Breast epithelium (tissue), 4 donors: ENCODE measurements at places on chromosomes 3 and 15.

DNA sequence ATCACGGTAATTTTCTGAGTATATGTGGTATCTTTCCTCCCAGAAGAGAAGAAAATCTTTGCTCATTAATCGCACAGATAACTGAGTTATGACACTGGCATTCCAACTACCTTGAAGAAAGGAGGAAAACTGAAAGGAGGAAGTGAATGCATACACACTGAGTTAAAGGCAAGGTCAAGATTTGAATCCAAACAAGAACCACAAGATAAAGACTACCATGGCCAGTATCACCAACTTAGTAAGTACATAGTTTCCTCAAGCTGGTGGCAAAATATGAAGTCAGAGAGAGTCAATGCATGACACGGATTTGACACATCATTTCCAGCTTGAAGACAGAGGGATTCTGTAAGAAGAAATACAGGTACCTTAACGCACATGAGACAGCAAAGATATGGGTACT, 287.5 kb downstream of the ULK4 start:
- no peaks in the 10 kb centered on the region for H3K27me3 ChIP-seq
- no peak for DNase-seq
- no peak overlapping the region for H3K4me3 ChIP-seq
- H3K27ac ChIP-seq = no peak overlapping the region
- no peaks in the 10 kb centered on the region for H3K4me1 ChIP-seq

- H3K27ac ChIP-seq = no peak overlapping the region
- no peak overlapping the region for H3K4me3 ChIP-seq
- no peaks in the 10 kb centered on the region for H3K36me3 ChIP-seq
- DNase-seq = no peak
Observed at GRCh38 chr3:105157766-105158085, 209.0 kb upstream of the ALCAM start.

- H3K36me3 ChIP-seq = no peaks in the 10 kb centered on the region
- H3K27me3 ChIP-seq = no peaks in the 10 kb centered on the region
- H3K27ac ChIP-seq = peak overlapping the region; percentile 58
- H3K4me3 ChIP-seq = no peak overlapping the region
- H3K4me1 ChIP-seq = no peaks in the 10 kb centered on the region
- DNase-seq = no peak
Observed at GRCh38 chr3:57017459-57017845, 43.0 kb upstream of the SPATA12 start.

GRCh38 chr3:104412608-104413580, 953.8 kb upstream of the ALCAM start:
- H3K4me1 ChIP-seq = no peaks in the 10 kb centered on the region
- no peak for DNase-seq
- H3K36me3 ChIP-seq = no peaks in the 10 kb centered on the region
- H3K27ac ChIP-seq = no peak overlapping the region

GRCh38 chr15:20106026-20106425, 435.6 kb downstream of the GOLGA6L6 start:
- no peak overlapping the region for H3K4me3 ChIP-seq
- H3K27ac ChIP-seq = no peak overlapping the region
- no peaks in the 10 kb centered on the region for H3K4me1 ChIP-seq
- H3K27me3 ChIP-seq = no peaks in the 10 kb centered on the region
- DNase-seq = peak; percentile 56
- H3K36me3 ChIP-seq = no peaks in the 10 kb centered on the region

DNA sequence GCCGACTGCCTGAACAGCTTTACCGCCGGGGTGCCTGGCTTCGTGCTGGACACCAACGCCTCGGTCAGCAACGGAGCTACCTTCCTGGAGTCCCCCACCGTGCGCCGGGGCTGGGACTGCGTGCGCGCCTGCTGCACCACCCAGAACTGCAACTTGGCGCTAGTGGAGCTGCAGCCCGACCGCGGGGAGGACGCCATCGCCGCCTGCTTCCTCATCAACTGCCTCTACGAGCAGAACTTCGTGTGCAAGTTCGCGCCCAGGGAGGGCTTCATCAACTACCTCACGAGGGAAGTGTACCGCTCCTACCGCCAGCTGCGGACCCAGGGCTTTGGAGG, 815 bp downstream of the SPINT1 start:
- H3K27ac ChIP-seq = peak overlapping the region; percentile 94
- H3K4me1 ChIP-seq = no peaks in the 10 kb centered on the region
- DNase-seq = peak; percentile 60
- no peaks in the 10 kb centered on the region for H3K36me3 ChIP-seq
- H3K27me3 ChIP-seq = no peaks in the 10 kb centered on the region

- no peak for DNase-seq
- H3K27ac ChIP-seq = no peak overlapping the region
- no peak overlapping the region for H3K4me3 ChIP-seq
- no peaks in the 10 kb centered on the region for H3K27me3 ChIP-seq
- H3K36me3 ChIP-seq = no peaks in the 10 kb centered on the region
Observed at GRCh38 chr3:114329823-114330222, 36.0 kb downstream of the TIGIT start.

- no peaks in the 10 kb centered on the region for H3K27me3 ChIP-seq
- peak overlapping the region; percentile 11 for H3K4me3 ChIP-seq
- no peaks in the 10 kb centered on the region for H3K4me1 ChIP-seq
- H3K27ac ChIP-seq = no peak overlapping the region
Observed at GRCh38 chr3:178059836-178060235, 476.4 kb upstream of the KCNMB2 start.

DNA sequence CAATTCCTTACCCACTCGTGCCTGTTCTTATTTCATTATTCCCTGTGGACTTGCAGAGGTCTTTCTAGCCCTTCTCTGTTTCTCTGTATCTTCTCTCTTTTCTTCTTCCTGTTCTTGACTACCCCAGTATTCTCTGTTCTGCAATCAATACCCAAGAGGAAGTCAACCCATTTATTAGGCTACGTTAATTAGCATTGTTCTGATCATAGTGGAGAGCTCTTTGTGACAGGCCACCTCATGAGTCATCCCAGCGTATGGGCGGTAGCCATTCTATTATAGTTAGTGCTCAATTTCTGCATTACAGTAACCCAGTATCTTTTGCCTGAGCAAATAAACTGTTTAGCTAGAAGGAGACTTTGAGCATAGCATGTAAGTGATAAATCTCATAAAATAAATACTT, 259.5 kb upstream of the GRM7 start:
- no peaks in the 10 kb centered on the region for H3K27me3 ChIP-seq
- H3K36me3 ChIP-seq = no peaks in the 10 kb centered on the region
- H3K4me1 ChIP-seq = no peaks in the 10 kb centered on the region
- H3K27ac ChIP-seq = no peak overlapping the region
- DNase-seq = no peak
- H3K4me3 ChIP-seq = no peak overlapping the region

DNA sequence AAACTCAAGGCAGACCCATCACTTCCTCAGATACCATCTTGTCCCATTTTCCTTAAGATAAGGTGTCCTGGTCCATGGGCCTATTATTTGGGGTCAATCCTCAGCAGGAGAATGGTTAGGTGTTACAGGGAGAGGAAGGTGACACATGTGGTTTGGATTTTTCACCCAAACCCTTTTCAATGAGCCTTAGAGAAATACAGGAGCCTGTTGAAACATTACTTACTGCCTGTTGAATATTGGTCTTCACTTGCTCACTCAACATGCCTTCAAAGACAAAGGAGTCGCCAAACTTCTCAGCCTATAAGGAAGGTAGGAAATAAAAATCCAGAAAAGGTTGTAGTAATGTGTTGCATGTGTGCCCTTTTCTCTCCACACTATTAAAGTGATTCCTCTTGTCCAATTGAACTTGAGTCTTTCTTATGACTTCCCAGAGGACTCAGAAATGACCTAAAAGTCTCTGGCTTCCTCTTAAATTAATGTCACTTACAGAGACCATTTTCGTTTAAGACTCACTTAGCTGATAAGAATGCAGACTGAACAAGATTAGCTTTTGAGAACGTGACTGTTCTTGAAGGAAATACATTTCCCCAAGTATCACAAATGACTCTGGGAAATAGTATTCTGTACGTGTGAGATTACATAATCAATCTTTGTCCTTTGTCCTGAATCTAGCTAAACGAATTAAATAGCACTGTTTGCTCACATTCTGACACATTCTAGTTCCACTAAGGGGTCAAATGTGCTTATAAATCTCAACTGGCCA, 17.8 kb downstream of the SUMF1 start:
- DNase-seq = no peak
- H3K4me1 ChIP-seq = no peaks in the 10 kb centered on the region
- H3K4me3 ChIP-seq = no peak overlapping the region

- no peak overlapping the region for H3K27ac ChIP-seq
- no peak for DNase-seq
- H3K4me1 ChIP-seq = no peaks in the 10 kb centered on the region
- no peaks in the 10 kb centered on the region for H3K27me3 ChIP-seq
Observed at GRCh38 chr3:42936157-42936981, 30.4 kb downstream of the ZNF662 start.

GRCh38 chr3:197512691-197513571, 42.8 kb downstream of the BDH1 start:
- no peaks in the 10 kb centered on the region for H3K36me3 ChIP-seq
- DNase-seq = no peak
- no peak overlapping the region for H3K27ac ChIP-seq
- no peaks in the 10 kb centered on the region for H3K4me1 ChIP-seq
- H3K4me3 ChIP-seq = no peak overlapping the region

DNA sequence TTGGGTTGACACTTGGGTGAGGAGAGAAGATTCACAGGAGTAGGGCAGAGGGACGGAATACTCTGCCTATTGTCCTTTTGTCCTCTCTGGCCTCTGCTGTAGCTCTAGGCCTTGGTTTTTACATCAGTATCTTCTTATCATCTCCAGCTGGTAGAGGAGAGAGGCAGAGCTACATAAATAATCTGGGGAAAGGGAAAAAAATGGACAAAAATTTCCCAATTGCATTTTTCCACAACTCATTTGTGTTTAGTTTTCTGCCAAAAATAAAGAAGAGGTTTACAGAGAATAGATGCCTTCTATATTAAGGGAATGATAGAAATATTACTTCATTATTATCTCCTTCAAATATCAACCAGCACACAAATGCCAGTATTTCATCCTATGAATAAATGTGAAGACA, 216.4 kb upstream of the P2RY1 start:
- DNase-seq = no peak
- H3K4me1 ChIP-seq = no peaks in the 10 kb centered on the region
- H3K27ac ChIP-seq = no peak overlapping the region

- H3K27ac ChIP-seq = no peak overlapping the region
- no peak overlapping the region for H3K4me3 ChIP-seq
- no peaks in the 10 kb centered on the region for H3K27me3 ChIP-seq
- no peaks in the 10 kb centered on the region for H3K36me3 ChIP-seq
Observed at GRCh38 chr3:54706738-54707137, 221.1 kb downstream of the LRTM1 start.
